ENCODE measurements at places on chromosomes 3 and 15.

GRCh38 chr3:19702416-19703078 lies 231.5 kb downstream of the EFHB start:
- DNase-seq: no peak

DNA sequence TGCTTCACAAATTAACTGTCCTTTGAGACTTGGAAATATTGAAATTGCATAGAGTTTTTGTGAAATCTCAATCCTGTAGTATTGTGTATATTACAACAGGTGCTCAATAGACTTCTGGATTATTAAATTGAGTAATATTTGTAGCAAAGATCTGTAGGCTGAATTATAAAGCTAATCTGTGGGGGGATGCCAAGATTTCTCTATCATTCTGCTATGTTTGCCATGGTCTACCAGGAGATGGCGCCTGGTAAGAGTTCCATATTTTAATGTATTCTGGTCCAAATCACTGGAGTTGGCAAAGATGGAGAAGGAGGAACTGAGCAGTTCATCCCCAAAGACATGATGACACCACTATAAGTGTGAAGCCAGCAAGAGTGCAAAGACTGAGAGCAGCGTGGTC lies 340.9 kb upstream of the TPRG1 start:
- DNase-seq: no peak

DNA sequence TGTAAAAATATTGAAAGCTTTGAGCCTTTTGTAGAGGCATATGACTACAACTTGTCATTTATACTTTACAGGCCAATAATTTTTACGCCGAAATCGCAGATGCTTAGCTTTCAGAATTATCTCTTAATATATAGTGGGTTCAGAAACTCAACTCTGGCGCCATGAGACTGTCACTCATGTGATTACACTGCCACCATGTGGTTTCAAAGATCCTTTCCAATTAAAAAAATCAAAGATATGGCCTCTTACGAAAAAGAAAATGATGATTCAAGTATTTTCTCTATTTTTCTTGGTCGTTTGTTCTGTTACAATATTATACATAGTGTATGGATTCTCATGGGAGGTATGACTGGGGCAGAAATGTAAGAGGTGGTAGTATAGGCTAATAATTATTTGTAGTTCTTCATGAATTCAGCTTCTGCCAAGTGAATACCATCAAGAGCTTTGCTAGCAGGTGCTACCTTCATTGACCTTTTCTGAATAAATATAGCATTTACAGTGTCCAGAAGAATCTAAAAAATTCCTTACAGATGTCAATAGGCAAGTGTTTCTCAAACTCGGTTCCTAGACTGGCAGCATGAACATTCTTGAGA lies 751.7 kb upstream of the GOLIM4 start:
- no peak for DNase-seq

GRCh38 chr15:101361418-101361817 lies 66.4 kb upstream of the SNRPA1 start:
- no peak for DNase-seq

DNA sequence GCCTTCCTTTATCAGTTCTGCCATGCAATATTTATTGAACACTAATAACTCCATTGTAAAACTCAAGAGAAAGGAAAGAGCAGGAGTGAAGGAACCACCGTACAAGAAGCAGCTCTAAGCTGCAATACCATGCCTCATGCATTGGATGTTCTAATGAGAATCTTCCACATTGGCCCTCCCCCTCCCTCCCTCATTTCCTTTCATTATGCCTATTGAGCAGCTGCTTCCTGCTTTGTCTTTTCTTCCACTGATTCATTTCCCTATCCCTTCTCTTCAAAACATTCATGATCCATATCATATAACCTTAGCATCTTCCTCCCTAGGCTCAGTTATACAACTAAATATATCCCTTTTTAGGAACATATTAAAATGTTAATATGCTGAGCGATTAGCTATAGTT lies 698.7 kb upstream of the GOLIM4 start:
- DNase-seq: no peak

DNA sequence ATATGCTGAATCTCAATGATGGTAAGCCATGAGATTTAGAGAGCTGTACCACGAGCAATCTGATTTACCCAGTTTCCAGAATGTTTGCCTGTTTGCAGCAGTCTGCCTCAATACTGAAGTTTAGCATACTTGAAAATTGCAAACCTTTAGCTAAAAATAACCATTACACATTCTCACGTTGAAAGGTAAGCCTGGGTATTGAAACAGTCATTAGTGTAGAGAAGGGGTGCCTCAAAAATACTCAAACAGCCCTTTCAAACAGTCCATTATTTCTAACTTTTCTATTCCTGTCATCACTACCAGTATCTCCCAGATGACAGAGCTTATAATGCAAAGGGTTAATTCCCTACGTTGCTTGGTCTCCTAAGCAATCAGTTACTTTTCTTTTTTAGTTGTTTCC lies 111.8 kb upstream of the MBNL1 start:
- DNase-seq: no peak

- DNase-seq: no peak
These were observed 368.2 kb upstream of the WNT5A start for GRCh38 chr3:55855311-55855710.

DNA sequence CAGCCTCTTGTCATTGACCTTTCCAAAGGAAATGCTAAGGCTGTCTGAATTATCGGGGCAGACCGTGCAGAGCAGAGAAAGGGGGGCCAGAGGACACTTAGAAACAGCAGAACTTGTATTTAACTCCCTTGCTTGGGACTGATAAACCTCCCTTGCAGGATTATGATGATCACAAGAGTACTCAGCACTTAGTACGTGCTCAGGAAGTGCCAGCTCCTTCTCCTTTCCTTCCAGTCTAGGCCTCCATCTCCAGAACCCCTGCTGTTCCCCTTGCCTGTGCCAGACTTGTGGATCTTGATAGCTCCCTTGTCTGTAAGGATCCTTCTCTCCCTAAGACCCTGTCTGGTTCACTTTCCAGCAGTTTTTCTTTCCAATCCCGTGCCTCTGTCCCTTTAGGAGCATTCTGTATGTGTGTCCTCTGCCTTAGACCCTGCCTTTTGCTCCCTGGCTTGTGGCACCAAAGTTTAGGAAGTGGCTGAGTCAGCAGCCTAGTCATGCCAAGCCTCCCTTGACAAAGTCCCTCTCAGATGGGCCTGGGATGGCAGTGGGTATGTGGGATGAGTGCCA lies 747 bp downstream of the SORD start:
- peak; percentile 12 for DNase-seq

- DNase-seq: no peak
These were observed 57.2 kb downstream of the ITGB5 start for GRCh38 chr3:124829819-124830554.

- DNase-seq: no peak
These were observed 32.5 kb upstream of the ICE2 start for GRCh38 chr15:60511351-60512031.

GRCh38 chr3:10945683-10946287 lies 46.8 kb upstream of the SLC6A1 start:
- DNase-seq: peak; percentile 75

DNA sequence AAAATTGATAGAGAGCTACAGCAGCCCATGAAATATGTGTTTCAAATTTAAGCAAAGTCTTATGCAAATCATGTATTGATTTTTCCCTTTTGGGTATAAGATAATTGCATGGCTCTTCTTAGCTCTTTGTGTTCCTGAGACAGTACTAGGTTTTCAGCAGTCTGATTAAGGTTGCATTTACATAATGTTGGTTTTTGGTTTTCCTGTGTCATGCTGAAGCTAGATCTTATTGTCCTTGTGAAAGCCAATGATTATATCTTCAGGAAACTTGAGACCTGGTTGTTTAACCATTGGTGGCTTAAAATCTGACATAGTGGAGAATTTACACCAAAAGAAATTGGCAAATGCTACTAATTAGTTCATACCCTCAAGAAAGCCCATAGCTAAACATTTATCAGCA lies 392.6 kb downstream of the ZPLD1 start:
- DNase-seq: no peak

DNA sequence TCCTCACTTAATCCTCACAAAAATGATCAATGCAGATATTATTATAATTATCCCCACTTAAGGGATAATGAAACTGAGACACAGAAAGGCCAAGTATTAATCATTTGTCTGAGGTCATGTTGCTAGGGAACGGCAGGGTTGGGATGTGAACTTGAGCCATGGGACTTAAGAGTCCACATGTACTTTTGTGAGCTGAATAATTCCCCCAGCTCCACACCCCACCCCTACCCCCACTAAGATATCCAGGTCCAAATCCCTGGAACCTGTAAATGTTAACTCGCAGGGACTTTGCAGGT lies 290.5 kb upstream of the GADL1 start:
- DNase-seq: no peak

GRCh38 chr15:67133026-67133425 lies 67.6 kb downstream of the SMAD3 start:
- no peak for DNase-seq

DNA sequence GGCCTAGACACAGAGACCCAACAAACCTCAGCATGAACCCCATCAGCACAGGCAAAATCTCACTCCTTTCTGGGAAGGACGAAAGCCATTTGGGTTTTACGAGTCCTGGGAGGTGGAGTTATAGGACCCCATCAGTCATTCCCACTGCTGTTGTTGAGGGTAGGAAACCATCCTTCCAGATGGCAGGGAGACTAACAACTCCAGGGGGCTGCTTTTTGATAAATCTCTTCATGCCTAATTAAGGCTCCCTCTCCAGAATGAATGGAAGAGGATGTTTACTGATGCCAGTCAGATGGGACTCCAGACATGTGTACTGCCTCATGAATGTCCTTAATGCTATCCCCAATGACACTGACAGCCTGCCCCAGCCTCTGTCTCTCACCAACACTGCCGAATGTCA lies 75.3 kb downstream of the ST8SIA2 start:
- no peak for DNase-seq

GRCh38 chr3:129348734-129349133 lies 70.1 kb downstream of the HMCES start:
- no peak for DNase-seq

- DNase-seq: peak; percentile 36
These were observed 37.7 kb downstream of the PDIA5 start for GRCh38 chr3:123104550-123104949.

GRCh38 chr3:107521469-107522059 lies 1.2 kb upstream of the BBX start:
- no peak for DNase-seq

- no peak for DNase-seq
These were observed 478.7 kb downstream of the FHIT start for GRCh38 chr3:60772584-60772983.

GRCh38 chr3:53224536-53224935 lies 31.3 kb downstream of the TKT start:
- DNase-seq: no peak

- peak; percentile 53 for DNase-seq
These were observed 15.2 kb downstream of the GNAI2 start for GRCh38 chr3:50251220-50251619.

GRCh38 chr3:48493203-48493501 lies 10.8 kb downstream of the SHISA5 start:
- DNase-seq: no peak

- no peak for DNase-seq
These were observed 29.0 kb downstream of the ABHD6 start for GRCh38 chr3:58266577-58266976.

- no peak for DNase-seq
These were observed 543 bp upstream of the REC114 start for GRCh38 chr15:73442421-73442820.

GRCh38 chr15:95142531-95142930 lies 911.2 kb downstream of the MCTP2 start:
- DNase-seq: no peak

GRCh38 chr3:156981005-156981404 lies 154.9 kb downstream of the LEKR1 start:
- DNase-seq: no peak

- DNase-seq: no peak
These were observed 36.6 kb downstream of the PSTPIP1 start for GRCh38 chr15:77031376-77032050.

DNA sequence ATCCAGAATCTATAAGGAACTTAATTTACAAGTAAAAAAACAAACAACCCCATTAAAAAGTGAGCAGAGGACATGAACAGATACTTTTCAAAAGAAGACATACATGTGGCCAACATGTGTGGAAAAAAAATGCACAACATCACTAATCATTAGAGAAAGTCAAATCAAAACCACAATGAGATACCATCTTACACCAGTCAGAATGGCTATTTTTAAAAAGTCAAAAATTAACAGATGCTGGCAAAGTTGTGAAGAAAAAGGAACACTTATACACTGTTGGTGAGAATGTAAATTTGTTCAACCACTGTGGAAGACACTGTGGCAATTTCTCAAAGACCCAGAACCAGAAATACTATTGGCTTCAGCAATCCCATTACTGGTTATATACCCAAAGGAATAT lies 830.0 kb upstream of the ALCAM start:
- DNase-seq: no peak
